DND-41 (cell line): ENCODE measurements at places on chromosomes 1 and 21.
A peak's percentile ranks its signal among the peaks of the same experiment; 100 is the strongest.

GRCh38 chr1:53084589-53084971, 22.6 kb downstream of the PODN start:
- no peak for DNase-seq

- DNase-seq: no peak
Observed at GRCh38 chr1:4022715-4023114, 122.6 kb upstream of the C1orf174 start.

GRCh38 chr1:200258447-200259375, 151.1 kb downstream of the ZNF281 start:
- no peak for DNase-seq

DNA sequence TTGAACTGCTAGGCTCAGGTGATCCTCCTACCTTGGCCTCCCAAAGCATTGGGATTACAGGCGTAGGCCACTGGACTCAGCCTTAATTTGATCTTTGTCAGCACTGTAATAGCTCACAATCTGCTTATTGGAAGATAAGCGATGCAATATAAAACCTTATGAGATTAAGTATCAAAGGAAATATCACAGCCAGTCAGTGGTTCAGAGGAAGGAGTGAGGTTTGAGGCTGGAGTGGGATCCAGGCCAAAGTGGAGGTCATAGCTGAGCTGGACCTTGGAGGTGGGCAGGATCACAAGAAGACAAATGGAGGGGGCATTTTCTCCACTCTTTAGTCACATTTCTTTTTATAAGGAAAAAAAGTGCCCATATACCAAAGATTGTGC, 228.5 kb downstream of the RHOU start:
- no peak for DNase-seq

DNA sequence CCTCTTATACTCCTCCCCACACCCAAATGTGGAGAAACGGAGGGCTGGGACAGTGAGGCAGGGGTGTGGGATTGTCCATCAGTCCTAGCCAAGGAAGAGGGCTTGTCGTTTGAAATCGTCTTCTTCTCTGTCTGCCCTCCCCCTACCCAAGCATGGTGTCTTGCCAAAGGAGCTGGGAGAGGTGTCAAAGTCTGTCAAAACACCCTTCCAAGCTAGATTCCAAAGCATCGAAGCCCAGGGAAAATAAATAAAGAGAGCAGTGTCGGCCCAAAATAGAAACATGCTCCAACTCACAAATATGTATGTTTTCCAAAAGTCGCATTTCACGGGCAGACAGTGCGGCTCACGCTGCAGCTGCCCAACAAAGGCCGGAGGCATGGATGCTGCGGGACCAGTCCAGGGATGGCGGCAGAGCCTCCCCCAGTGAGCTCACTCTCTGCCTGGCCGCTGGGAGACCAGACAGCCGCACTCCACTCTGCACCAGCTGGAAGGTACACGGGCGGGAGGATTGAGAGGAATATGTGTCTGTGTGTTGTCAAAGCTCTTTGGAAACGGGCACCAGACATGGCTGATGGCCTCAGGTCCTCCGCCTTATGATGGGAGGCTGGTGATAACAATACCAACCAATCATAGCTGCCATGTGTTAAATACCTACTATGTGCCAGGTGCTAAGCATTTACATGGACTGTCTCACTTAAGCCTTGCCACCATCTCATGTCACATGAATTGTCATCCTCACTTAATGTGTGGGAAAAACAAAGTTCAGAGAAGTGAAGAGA, 3.9 kb downstream of the DISP3 start:
- no peak for DNase-seq

- DNase-seq: no peak
Observed at GRCh38 chr1:83053446-83053845, 945.5 kb downstream of the TTLL7 start.

DNA sequence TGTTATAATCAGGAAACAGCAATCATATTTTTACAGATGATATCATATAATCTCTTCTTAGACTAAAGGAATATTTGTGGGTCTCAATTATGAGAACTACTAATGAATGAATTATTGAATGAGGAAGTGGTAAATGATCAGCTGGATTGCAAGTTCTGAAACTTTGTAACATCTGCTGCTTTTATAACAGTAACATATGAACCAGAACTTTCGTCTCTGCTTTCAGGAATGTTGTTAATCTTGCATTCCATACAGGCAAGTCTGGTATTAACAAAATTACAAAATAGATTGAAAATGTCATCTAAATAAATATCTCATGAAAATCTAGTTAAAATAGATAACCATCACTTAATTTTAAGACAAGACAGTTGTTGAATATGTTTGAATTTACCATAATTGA, 110.5 kb upstream of the COL11A1 start:
- no peak for DNase-seq

DNA sequence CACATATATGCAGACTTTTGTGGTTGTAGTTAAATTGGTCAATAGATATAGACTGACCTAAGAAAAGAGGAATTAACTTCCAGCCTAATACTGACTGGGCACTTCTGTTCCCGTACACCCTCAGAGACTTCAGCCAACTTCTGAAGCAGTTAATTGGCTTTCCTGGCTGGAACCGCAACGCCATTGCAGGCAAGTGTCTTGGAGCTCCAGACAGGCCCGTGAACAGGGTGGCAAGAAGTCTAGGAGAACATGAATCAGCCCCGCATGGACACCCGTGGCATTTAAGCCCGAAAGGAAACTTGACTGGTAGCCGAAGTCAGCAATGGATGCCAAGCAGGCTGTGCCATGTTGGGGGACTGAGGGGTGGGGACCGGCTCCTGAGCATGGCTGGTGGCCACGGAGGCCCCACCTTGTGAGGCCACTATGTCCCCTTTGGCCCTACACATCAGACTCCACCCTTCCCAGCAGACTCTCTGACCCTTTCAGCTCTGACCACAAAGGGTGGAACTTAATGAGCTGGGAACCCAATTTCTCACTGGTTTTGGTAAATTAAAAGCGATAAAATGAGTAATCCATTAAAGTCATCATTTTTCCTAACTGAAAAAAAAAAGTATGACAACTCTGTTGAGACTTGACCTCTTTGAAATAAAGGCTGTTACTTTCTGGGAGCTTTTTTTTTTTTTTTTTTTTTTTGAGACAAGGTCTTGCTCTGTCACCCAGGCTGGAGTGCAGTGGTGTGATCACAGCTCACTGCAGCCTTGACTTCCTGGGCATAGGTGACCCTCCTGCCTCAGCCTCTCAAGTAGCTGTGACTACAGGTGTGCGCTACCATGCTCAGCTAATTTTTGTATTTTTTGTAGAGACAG, 54.1 kb downstream of the RUNX1 start:
- DNase-seq: no peak

DNA sequence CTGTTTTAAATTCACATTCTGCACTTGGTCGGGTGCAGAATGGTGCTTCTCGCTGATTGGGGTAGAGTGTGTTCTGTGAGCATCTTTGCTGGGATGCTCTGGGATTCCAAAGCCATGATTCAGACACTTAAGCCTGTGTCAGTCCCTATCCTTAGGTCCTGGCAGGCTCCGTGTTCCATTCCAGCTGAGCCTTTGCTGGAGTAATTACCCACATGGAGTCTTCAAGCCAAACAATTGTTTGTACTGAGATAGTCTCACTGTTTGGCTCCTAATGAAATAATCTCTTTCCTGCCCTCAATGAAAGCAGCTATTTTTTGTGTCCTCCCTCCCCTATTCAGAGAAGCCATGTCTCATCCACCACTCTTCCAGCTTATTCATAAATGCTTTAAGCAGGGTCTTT, 18.7 kb downstream of the SMAP2 start:
- no peak for DNase-seq

GRCh38 chr21:27101523-27101922, 134.6 kb upstream of the ADAMTS5 start:
- no peak for DNase-seq

DNA sequence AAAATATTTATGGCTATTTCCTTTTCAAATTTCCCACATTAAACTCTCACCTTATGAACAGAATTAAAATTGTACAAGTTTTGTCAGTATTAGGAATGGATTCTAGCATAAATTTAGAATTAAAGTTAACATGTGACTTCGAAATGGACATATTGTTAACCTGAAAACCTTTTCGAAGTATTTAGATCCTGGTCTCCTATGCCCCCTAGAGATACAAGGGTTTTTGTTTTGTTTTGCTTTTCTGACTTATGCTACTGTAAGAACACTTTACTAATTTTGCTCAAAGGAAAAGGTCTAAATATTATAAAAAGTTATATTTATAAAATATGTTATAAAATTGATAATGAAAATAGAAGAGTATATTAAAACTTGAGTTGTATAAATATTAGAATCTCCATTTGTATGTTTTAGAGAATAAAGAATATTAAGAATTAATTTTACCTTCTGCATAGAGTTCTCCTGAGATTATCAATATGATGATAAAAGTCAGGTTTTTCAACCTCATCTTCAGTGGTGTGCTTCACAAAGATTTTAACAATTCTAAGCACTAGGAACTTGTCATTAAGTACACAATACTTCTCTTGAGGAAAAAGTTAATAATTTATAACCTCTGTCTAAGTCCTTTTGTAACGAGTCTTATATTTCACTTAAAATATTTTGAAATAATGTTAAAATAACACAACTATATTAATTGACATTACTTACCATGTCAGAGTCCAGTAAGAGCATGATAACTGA, at the start of gene F13B:
TSS of gene F13B (minus strand) at position 542 of the 738 bp plus-strand sequence. CDS start at position 505, 37 bp downstream.
- DNase-seq: no peak

- DNase-seq: no peak
Observed at GRCh38 chr1:156320560-156320959, 17.5 kb downstream of the CCT3 start.

- no peak for DNase-seq
Observed at GRCh38 chr1:212496682-212497081, 64.0 kb downstream of the NENF start.

DNA sequence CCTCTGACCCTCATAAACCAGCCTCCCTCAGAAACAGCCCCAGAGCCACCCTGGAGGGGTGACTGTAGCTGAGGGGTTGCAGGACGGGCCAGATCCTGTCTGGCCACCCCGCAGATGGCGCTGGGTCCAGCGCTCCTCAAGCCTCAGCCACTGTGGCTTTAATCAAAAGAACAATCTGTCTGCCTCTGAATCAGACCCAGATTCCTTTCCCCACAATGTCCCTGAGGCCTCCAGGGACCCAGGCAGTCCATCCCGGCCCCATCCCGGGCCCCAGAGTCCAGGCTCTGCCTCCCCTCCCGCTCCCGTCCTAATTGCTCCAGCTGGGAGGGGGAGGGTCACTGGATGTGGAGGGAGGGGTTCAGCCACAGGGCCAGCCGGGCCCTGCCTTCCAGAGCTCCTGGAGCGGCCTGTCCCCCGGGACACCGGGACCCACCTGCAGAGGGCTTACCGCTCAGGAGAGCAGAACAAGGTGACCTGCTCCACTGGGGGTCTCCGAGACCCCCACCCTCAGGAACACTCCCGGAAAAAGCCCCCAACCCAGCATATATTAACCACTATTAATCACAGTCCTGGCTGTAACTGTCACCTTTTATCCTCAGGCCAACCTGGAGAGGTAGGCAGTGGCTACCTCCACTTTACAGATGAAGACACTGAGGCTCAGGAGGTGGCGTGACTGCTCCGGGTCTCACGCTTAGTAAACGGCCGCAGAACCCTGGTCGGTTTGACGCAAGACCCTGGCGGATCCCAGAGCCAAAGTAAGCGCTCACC, 836 bp upstream of the FBLIM1 start:
- DNase-seq: no peak

DNA sequence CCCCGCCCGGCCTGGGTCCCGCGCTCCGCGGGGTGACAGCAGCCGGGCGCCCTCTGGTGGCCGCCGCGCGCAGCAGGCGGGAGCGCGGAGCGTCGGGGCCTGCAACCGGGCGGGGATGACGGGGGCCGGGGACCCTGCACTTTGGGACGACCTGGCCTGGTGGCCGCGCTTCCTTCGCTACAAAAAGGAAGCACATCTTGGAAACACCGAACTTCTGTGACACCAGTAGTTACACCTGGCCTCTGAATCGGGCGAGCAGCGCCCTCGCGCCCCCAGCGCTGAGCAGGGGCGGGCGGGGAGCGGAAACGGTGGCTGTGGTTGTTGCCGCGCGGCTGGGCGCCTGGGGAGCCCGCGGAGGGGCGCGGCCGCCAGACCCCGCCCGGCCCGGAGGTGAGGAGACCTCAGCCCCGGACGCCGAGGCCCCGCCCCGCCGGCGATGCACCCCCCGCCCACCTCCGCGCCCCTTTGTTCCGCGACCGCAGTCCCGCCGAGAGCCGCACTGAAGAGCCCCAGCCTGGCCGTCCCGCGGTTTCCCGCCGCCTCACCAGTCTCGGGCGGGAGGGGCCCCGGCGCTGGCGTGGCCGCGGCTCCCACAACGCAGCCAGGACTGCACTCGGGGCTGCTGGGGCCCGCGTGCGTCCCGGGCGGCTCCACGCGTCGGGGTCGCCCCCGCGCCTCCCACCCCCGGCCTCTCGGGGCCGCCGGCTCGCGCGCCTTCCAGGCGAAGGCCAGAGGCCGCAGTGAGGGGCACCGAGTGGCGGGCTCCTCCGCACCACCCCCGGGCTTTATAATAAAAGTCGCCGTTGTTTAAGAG, 59.3 kb downstream of the H3-3A start:
- DNase-seq: peak; percentile 80
